ENCODE measurements at places on chromosomes 12 and 14. TPM values are rescaled to one million over a fixed set of nuclear protein-coding genes. Genes with fewer than 3 reads are reported as not detected.

GRCh38 chr12:97380440-97380839 lies 82.2 kb upstream of the RMST start:
- no peak for DNase-seq

- no peak for DNase-seq
Observed at GRCh38 chr12:49342914-49343731, 3.6 kb upstream of the DNAJC22 start.

DNA sequence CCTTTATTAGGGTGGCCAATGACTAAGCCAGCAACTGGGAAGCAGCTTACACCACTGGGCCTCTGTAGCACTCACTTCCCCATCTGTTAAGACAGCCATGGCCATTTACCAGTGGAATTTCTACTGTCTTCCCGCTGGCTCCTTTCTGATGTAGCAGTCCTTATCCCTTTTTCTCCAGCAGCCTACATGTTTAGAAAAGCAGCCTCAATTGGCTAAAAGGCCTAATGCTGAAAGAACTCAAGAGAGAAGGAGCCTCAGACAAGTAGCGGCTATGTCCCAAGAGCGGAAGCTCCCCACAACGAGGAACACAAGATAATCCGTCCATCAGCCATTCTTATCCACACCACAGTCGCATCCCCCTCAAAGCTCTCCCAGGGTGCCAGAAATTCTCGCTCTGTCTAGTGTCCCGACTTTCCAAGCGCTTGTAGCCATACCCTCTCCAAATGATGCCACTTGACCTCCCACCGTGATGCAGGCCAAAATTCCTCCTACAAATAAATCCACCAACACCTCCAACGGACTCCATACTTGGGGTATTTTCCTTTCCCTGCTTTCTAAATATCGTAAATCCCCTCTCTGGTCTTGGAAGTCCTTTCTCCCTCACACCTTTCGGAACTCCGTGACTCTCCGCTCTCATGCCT lies 624 bp downstream of the M6PR start:
- DNase-seq: peak; percentile 40

DNA sequence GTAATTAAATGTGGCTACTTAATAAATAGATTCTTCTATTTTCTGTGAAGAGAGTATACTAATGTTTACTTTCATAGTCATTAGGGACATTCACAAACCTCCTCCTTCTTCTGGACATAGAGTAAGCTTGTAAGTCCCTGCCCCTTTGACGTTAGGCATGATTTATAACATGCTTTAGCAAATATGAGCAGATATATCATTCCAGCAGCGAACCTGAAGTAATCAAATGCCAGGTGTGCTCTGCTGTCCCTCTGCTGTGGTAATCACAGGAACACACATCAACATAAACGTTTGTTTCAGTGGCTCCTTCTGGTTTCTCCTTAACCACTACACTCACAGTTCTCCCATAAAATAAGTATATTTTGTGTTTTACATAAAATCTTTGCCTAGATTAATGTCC lies 961.8 kb downstream of the FLRT2 start:
- no peak for DNase-seq

- no peak for DNase-seq
Observed at GRCh38 chr12:131044760-131045381, 91.2 kb downstream of the ADGRD1 start.

DNA sequence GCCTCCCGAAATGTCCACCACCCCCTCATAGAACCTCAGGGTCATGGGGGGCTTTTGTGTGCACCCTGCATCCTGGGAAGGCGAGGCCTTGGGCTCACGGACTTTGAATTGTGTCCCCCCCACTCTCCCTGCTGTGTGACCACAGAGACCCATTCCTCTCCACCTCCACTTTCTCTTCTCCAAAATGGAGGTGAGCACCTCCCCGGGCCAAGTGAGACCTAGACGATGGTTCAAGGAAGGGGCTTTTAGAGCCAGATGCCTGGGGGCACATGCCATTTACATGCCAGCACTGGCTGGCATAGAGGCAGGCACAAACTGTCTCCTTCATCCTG lies 33.5 kb downstream of the CYP46A1 start:
- DNase-seq: no peak

- no peak for DNase-seq
Observed at GRCh38 chr12:6192604-6193380, 7.4 kb upstream of the CD9 start.

DNA sequence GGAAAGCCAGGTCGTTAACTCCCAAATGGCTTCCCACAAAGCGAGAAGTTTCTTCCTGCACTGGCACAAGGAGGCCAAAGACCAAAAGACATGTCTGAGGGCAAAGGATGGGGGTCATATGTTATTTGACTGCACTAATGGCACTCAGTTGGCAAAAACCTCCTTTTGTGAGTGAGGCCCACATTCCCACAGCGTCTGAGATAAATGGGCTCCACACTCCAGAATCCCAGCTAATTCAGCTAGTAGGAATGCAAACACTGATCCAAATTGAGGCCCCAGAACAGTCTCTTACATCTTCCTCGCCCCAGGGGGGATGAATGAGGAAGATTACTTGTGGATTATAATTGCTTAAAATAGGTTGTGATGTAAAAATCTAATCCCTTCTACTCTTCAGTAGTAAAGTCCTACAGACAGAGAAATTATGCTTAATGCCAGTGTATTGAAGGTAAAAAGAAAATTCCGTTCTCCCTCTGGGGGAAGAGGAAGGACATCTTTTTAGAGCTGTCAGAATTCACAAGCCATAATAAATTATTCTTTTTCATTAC lies 86.4 kb upstream of the PIWIL1 start:
- no peak for DNase-seq

DNA sequence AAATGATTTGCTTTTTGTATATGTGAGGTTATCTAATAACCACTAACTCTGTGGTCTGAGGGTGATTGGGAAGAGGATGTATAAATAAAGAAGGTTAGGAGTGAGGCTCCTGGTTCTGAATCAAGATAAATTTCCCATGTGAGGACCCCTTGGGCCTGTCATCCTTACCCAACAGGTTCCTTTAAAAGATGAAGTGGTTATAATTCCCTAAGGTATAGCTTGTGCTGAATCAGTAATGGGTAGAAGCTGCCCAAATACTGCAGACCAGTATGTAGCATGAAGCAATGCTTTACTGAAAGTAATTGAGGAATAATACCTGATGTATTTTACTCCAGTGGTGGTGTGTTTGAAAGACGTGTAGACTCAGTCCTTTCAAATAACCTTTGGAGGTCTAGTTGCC lies 8.7 kb downstream of the EID3 start:
- no peak for DNase-seq

DNA sequence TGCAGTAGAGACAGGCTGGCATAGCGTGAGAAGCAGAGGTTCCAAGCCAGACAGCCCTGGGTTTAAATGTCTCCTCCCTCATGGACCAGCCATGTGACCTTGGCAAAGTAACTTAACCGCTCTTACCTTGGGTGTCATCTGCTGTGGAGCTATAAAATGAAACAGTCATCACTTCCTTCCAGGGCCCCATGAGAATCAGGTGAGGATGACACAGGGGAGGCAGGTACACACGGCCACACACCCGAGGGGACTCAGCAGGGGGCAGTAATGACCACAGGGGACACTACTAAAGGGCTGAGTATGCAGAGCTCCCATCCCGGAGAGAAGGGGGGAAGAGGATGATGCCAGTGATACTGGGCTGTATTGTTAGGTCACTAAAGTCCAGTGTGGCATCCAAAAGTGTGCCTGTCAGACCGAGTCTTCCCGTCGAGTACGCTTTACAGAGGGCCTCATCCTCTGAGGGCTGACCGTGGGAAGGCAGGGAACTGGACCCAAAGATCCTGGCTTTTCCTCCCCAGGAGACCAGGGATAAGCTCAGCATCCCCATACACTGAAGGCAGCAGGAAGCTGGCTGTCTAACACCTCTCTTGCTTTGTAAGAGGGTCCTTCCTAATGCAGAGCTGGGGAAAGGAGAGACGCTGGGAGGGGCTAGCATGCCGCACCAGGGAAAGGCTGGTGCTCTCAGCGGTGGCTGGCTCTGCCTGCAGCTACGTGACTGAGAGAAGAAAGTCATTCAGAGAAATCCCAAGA lies 94.2 kb downstream of the SINHCAF start:
- DNase-seq: no peak

GRCh38 chr12:93378998-93379325 lies 1.2 kb downstream of the NUDT4 start:
- no peak for DNase-seq

DNA sequence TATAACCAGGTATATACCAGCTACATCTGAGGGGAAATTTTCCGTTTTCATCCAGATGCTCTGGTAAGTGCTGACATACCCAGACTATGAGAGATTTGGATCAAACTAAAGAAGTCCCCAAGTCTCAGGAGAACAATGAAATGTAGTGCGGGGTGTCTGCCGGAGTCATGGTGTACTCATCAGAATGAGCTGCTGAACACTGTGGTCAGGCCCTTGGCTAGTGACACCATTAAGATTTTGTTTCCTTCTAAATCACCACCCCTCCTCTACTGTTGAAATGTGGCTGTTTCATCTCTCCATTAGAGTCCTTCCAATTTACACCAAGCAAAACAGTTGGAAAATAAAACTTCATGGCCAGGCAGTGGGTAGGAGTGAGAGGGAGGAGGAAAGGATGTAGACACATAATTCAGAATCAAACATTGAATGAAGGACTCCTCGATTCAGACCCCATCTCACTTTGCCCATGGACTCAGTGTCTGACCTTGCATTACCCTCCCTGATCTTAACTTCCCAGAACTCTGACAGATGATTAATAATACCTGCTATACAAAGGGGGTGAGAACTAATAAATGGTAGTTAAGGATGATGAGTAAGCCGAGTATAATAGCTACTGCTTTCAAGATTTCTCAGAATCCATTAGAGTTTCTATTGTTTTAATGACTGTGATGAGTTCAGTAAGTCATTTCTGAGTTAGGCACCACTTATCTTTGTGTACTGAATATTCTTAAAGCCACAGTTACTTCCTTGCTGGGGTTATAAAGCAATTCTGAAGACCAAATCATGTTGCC lies 127.4 kb downstream of the CRADD start:
- no peak for DNase-seq

GRCh38 chr14:35385042-35385839 lies 19.3 kb downstream of the NFKBIA start:
- DNase-seq: peak; percentile 93

- DNase-seq: peak; percentile 91
Observed at GRCh38 chr12:95173392-95174251, 43.6 kb downstream of the FGD6 start.

- no peak for DNase-seq
Observed at GRCh38 chr14:89349171-89350008, 67.6 kb downstream of the FOXN3 start.

DNA sequence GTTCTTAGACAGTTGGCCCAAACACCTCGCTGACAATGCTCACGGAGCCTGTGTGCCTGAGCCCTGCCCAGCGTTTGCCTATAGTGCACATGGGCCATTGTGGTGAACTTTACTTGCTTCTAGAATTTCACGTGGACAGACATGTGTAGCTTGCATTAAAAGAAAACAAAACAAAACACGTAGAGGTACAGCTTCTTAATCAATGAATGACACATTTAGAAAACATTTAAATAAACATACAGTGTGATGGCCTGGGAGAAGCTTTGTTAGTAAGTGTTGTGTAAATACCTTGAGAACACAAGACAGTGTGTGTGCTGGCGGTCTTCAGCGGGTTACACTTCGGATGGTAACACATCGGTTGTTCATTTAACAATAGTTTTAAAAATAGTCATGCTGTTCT lies 38.1 kb downstream of the SMOC1 start:
- DNase-seq: no peak

DNA sequence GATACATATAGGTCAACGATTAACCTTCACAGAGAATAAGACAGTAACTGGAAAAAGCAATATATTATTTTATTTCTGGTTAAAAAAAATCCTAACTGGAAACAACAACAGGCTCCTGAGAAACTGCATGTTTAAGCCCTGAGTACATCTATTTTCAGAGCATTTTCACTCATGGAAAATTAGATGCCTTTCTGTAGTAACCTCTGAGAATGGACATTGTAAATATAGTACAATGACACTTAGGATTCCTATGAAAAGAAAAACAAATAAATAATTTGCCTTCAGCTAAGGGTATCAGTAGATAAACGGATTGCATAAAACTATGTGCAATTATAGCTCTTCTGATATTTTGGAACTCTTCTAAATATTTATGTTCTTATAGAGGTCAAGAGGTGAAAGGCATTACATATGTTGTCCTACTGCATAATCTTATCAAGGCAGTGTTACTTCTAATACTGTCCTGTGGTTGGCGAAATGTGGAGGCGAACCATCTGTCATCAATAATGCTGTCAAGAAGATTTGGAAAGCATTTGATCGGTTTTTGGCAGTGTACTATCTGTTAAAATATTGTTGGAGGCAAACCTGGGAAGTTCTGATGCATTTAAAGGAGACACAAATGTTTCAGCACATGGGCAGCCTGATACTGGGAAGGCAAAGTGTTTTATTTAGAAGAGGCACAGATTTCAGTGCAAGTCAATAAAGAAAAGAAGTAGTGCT lies 381.8 kb downstream of the BTG1 start:
- no peak for DNase-seq

- no peak for DNase-seq
Observed at GRCh38 chr14:104093366-104094055, 8.0 kb downstream of the ASPG start.

DNA sequence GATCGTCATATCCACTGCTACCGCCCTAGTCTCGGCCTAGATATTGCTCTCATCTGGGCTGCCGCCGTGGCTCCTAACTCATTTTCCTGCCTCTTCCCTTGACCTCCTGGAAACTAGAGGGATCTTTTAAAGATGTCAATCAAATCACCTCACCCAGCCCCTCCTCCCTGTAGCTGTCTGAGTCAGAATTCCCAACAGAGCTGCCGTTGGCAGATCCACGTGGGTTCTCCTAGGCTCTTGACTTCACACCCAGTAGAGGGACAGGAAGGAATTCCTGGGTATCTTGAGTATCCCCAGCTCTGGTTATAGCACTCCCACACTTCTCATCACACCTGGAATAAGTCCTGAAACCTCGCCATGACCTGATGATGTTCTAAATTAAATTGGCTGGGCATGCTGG lies 11.9 kb downstream of the TGFB3 start:
- no peak for DNase-seq

The TAS2R8 gene
- not detected for total RNA-seq

The ADAM20 gene
- total RNA-seq: 0.18 TPM

The PTPRO gene
- 0.18 TPM for total RNA-seq

The ALDH6A1 gene
- total RNA-seq: 15.1 TPM

The TMTC2 gene
- total RNA-seq: 1.4 TPM

The ADAMTS20 gene
- total RNA-seq: not detected

The DTX1 gene
- total RNA-seq: not detected

The GLT8D2 gene
- total RNA-seq: 33.5 TPM

The TAMALIN gene
- 2.7 TPM for total RNA-seq

The SETD3 gene
- 31.9 TPM for total RNA-seq

The TMEM117 gene
- total RNA-seq: 29.7 TPM

All from IMR-90 (cell line).